Chondrocyte (in vitro differentiated cells): ENCODE measurements at places on chromosomes 4 and X. TPM values are rescaled to one million over a fixed set of nuclear protein-coding genes. Genes with fewer than 3 reads are reported as not detected.

The GRSF1 gene
- 79.5 to 84.6 TPM (median 83.4 TPM) in 3 replicates for total RNA-seq

DNA sequence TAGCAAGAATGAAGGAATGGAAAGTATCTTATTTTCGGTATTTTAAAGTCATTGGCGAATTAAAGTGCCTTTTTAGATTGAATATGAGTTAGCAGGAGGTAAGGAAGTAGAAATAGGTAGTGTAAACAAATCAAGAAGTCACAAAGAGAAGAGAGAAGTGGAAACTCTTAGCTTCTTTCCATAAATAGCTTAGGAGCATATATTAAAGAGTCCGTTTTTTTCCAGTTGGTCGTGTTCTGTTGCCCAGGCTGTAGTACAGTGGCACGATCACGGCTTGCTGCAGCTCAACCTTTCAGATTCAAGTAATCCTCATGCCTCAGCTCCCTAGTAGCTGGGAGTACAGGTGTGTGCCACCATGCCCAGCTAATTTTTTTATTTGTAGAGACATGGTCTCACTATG, 56.4 kb downstream of the UBE2K start:
- no peak for DNase-seq

DNA sequence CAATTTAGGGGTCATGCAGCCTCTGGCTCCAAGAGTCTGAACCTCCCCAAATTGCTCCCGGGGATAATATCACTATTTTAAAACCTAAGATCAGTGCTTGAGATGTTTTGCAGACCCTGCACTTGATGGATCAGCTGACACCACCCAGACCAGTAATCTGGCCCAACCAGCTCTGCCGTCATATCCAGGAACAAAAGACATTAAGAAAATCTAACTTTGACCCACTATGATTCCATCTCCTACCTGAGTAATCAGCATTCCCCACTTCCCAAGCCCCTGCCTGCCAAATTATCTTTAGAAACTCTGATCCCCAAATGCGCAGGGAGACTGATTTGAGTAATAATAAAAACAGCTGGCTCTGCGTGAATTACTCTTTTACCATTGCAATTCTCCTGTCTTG, 34.4 kb upstream of the CCNG2 start:
- DNase-seq, result no peak

DNA sequence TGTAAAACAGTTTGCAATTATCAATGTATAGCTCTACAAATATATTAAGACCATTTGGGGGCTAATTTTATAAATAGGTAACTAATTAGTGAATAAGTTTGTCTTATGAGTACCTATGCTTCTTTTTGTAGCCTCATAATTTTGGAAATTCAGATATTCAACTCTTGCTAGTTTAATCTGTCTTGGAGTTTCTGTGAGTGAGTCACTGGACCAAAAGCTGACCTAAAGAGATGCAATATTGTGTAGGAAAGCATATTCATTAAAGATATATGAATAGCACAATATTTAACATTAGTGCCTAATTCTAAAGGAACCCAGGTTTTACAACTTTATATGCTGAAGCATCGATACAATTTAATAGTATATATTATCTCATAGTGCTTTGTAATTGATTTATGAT, 161.3 kb upstream of the PCDH18 start:
- no peak for DNase-seq

DNA sequence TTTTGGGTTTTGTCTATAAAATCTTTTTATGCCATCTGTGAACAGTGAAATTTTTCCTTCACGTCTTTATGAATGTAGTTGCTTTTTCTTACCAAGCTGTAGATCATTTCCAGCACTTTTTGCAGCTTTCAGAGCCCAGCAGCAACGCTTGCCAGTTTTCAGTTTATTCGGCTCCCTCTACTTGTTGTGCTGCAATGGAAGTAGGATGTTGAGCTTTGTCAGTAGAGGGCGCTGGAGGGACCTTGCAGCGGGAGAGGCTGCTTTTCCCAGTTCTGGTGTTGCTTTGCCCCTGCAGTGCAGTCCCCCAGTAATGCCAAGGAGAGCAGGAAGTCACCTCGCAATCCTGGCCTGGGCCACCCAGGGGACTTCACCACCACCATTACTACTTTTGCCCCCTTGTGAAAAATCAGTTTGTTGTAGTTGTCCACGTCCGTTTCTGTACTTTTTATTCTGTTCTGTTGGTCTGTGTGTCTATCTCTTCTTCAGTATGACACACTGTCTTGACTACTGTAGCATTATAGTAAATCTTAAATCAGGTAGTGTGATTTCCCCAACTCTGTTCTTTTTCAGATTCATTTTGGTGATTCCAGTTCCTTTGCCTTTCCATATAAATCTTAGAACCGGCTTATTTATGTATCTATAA, 21.8 kb downstream of the CMC4 start:
- no peak for DNase-seq

GRCh38 chrX:141989815-141990214, 86.1 kb downstream of the MAGEC1 start:
- DNase-seq, result no peak

- no peak for DNase-seq
Measured at GRCh38 chrX:96861218-96861617, 22.5 kb upstream of the RPA4 start.
